Stimulated activated CD4-positive, alpha-beta T cell treated with anti-CD3 and anti-CD28 coated beads, Interleukin-1b, Interleukin-23, amount 100 ng/mL, for 24 hours (primary cell): ENCODE measurements at places on chromosomes 4 and X.

DNA sequence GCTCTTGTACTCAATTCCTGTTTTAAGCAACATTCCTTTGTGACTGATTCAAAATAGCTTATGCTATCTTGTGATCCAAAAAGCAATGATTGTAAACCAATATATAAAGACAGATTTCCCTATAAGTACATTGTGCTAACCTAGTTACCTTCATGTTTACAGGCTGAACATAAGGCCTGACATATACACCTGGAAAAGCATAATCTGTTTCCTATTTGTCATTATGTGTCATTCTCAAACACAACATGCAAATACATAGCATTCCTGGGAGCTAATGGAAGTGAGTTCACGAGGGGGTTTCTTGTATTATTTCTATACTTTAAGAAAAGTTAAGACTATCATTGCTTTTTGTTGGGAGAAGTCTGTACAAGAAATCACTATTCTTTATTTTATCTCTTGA is 638.1 kb upstream of the AGA start:
- DNase-seq = no peak

GRCh38 chrX:131840799-131841495 is 182.2 kb upstream of the STK26 start:
- no peak for DNase-seq

DNA sequence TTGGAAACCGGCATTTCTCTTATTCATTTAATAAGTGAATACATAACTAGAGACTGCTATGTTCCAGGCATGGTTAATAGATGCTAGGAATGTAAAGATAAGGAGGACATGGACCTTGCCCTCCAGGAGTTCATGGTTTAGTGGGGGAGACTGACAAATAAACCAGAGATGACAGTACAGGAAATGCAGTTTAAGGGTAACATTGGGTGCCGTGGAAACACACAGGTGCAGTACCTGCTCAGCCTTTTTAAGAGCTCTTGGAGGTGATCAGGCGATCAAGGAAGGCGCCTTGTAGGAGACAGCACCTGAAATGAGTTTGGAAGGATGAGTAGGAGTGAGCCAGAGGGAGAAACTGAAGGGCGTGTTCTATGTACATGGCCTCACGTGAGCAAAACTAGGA is 145.8 kb downstream of the AASDH start:
- DNase-seq = no peak

GRCh38 chr4:3355266-3355748 is 62.5 kb downstream of the RGS12 start:
- DNase-seq = no peak

- DNase-seq = no peak
These were observed 106.6 kb downstream of the SHROOM4 start for GRCh38 chrX:50707405-50707804.

DNA sequence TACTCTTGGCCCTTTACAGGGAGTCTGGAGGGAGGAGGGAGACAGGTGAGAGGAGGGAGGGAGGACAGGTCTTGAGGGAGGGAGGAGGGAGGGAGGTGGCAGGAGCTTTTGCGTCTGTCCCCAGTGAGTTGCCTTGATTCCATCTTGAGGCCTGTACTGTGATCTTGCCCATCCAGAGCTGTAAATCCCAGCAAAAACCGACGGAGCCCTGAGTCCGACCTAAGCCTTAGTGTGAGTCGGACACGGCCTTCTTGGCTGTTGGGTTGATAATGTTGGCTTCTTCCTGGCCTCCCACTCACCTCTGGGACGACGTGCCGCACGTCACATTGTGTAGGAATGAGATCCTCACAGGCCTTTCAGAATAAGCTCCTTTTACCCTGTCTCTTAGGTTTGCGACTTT is 72.5 kb downstream of the RGS12 start:
- DNase-seq = no peak

- DNase-seq = no peak
These were observed 137.8 kb downstream of the UCHL1 start for GRCh38 chr4:41394481-41394894.

DNA sequence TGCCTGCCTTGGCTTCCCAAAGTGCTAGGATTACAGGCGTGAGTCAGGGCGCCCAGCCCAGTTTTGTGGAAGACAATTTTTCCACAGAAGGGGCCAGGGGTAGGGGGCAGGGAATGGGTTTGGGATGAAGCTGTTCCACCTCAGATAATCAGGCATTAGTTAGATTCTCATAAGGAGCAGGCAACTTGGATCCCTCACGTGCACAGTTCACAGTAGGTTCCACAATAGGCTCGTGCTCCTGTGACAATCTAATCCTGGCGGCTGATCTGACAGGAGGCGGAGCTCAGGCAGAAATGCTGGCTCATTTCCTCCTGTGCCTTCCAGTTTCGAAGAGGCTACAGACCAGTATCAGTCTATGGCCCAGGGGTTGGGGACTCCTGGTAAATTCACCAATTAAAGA is 491.6 kb upstream of the AADAT start:
- no peak for DNase-seq

GRCh38 chrX:137101273-137101990 is 67.6 kb upstream of the GPR101 start:
- no peak for DNase-seq

- no peak for DNase-seq
These were observed 38.7 kb upstream of the SETD7 start for GRCh38 chr4:139594591-139595185.

GRCh38 chr4:108831886-108832285 is 69.0 kb upstream of the ETNPPL start:
- DNase-seq = no peak

DNA sequence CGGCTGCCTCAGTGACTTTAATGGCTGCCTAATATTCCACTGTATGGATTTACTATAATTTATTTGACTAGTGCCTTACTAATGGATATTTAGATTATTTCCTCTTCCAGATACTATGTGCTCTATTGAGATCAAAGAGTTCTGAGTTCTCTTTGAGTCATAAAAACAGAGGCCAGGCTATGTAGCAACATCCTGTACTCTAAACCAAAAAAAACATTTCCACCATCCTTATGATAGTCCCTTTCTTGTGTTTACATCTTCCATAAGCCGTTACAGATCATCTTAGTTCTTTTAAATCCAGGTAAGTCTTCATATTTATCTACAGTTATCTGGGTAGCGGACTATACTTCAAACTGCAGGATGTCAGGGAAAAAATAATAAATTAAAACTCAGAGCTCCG is 56.6 kb upstream of the TMEM184C start:
- DNase-seq = no peak

GRCh38 chr4:148057984-148058859 is 326.3 kb downstream of the ARHGAP10 start:
- DNase-seq = no peak

GRCh38 chrX:99142745-99143144 is 1267.3 kb downstream of the PCDH19 start:
- no peak for DNase-seq

GRCh38 chr4:59920416-59920815 is 1279.7 kb upstream of the ADGRL3 start:
- DNase-seq = no peak

DNA sequence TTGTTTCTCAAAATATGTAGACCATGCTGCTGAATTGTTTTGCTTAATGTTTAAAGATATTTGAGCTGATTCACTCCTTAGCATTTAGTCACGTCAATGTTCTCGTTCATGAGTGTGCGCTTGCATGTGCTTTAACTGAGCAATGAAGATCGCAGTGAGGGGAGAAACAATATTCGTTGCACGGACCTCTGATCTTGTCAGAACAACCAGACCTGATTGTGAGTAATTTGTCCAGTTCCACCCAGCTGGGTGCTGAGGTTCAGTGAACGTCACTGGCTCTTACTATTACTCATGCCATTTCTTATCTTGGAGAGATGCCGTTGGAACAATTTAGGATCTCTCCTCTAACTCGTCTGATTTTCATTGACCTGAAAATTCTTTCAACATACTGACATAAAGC is 15.0 kb upstream of the PRKX start:
- DNase-seq = no peak

- peak; percentile 37 for DNase-seq
These were observed 208.9 kb downstream of the NWD2 start for GRCh38 chr4:37453281-37453998.

DNA sequence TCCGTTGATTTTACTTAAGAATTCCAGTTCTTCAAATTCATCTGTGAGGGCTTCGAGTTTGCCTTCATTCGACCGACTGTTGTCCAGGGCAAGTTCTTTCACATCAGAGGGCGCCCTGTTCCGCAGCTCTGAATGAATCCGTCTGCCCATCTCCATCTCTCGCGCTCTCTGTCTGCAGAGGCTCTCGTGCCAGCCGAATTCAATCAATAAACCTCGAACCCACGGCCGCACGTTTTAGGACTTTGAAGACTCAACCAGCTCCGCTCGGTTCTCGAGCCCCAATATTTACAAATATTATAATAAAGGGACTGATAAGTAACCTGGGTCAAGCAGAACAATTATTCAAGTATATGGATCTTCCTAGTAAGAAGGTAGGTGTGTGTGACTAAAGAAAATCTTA is 556.4 kb upstream of the SMIM31 start:
- no peak for DNase-seq

GRCh38 chr4:71186566-71187403 is 152.0 kb upstream of the SLC4A4 start:
- peak; percentile 8 for DNase-seq

- no peak for DNase-seq
These were observed 5.6 kb downstream of the SDAD1 start for GRCh38 chr4:75985116-75985515.

- DNase-seq = no peak
These were observed 212.4 kb upstream of the NEIL3 start for GRCh38 chr4:177097291-177097690.

- no peak for DNase-seq
These were observed 68.1 kb downstream of the SLC9A7 start for GRCh38 chrX:46690818-46691217.

DNA sequence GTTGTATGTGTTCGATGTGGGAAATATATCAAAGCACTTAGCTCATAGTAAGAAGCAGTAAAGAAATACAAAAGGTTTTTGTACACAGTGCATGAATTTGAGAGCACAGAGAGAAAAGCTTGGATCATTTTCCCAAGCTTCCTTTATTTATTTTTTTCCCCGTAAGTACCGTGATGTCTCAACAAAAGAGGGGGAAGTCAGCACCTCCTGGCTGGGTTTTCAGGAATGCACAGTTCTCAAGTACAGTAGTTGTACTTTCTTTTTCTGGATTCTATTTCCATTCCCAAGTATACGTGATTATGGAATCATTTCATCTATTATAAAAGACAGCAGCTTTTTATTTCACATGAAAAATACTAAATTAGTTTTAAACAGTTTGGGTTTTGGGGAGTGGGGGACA is 171.5 kb upstream of the EDNRA start:
- DNase-seq = no peak

DNA sequence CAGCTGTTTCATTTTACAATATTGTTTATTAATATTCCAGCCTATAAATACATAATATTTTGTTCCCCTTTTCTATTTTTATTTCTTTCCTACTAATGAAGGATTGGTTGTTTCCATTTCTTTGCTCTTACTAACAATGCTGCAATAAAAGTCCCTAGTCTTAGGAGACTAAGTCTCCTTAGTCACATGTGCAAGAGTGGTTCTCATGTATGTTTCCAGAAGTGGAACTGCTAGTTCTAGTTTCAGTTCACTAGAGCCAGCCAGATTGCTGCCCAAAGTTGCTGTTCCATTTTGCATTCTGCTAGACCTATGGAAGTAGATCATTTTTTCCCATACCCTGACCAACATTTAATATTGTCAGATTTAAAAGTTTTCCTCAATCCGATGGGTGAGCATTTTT is 44.3 kb downstream of the CNGA1 start:
- DNase-seq = no peak

- no peak for DNase-seq
These were observed 78.9 kb downstream of the NAF1 start for GRCh38 chr4:163087805-163088204.

GRCh38 chr4:1842993-1843448 is 12.9 kb downstream of the LETM1 start:
- DNase-seq = no peak

- no peak for DNase-seq
These were observed 42.3 kb downstream of the SPATA4 start for GRCh38 chr4:176153124-176153523.

DNA sequence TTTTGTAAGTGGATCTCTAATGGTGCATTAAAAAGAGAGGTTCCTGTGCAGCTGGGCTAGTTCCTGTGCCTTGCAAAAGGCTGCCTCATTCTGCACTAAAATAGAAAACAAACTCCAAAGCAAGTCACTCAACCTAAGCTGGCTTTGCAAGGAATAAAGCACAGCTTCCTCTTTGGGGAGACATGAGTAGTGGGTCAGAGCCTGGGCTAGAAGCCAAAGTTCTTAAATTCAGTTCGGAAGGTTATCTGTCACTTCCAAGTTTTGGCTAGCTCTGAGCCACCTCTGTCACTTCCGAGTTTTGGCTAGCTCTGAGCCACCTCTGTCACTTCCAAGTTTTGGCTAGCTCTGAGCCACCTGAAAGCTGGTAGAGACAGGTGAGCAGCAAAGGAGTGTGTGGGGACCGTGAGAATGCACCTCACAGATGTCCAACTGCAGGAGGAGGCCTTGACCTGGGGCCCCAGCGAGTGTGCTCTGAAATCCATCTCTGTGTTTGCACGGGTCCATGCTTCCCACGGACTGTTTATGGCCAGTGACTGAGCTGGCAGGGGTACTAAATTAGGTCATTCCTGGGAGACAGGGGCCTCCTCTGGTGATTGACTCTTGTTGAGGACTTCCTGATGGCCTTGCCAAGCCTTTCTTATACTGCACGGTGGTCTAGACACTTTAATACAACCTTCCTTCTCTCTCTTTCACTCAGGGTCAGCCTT is 36.4 kb upstream of the MAMLD1 start:
- no peak for DNase-seq

DNA sequence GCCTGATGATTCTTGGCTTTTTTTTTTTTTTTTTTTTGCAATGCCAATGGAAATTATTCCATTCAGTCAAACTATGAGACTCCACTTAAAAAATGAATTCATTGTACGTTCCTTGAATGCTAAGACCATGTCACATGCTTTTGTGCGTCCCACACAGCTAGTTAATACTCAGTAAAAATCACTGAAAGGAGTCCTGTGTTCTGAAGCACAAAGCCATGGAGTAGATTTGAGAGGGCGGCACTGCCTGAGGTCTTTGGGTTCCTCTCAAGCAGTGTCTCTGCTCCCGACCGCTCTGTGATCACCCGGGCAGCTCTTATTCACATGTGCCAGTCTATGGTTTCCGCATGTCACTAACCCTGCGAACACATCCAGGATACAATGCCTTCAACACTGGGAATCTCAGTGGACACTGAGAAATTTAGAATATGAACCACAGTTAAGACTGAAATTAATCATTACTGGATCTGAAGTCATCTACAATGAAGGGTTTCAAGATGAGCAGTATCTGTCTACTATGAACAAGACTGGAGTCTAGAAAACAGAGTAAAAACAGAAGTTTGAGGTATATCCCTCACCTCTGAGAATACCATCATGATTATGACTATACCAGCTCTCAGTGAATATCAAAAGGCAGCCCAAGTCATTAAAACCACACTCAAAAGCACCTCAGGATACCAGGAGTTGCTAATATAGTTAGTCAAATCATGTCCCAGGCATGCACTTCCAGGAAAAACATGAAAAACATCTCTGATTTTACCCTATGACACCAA is 193.0 kb downstream of the MGST2 start:
- no peak for DNase-seq
